ENCODE measurements at places on chromosomes 4 and X. TPM values are rescaled to one million over a fixed set of nuclear protein-coding genes. Genes with fewer than 3 reads are reported as not detected.

Gene SYTL4
- 32.9 TPM for total RNA-seq

DNA sequence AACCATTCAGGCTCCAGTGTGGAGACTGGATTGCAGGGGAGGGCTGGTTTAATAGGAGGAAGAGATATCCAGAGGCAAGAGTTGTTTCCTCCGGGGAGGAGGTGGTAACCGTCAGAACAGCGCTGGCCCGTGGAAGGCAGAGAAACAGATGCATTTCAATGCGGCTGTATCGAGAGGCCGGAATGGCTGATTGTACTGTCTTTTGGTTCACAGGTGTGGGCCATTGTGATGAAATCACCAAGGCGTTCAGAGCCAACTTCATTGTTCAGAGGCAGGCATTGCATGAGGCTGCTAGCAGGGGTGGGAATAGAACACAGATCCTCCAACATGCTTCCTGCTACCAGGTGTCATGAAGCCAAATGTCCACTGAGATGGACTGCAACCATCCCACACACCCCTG, 53.0 kb downstream of the SHOX start:
- DNase-seq = no peak

DNA sequence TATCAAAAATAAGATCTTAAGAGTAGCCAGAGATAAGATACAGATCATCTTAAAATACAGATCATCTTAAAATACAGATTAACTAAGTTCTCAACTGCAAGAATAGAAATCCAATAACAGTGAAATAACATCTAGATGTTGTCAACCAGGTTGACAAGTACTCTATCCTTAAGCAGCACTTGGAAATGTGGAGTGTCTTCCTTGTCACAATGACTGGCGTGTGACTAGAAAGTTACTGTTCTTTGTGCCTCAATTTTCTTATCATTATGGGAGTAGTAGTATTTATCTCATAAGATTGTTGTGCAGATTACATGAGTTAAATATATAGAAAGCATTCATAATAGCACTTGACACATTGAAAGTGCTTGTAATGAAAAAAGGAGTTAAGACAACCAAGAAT, 25.8 kb upstream of the HPGDS start:
- no peak for DNase-seq

DNA sequence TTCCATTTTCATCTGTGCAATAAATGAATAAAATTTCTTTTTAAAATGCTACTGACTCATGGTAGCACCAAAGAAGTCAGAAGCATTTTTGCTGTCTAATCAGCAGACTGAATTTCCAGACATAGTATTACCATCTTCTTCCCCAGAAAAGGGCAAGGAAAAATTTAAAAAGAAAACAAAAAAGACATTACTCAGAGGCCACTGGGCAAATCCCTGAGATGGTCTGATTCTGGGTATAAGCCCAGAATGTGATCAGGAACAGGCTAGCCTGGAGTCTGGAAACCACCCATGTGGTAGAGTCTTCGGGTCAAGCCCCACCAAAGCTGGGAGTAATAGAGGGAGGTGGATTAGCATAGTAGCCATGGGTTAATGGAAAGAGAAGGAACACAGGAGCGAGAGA, 342.8 kb downstream of the FBXW7 start:
- no peak for DNase-seq

Gene LRIT3
- total RNA-seq = under 0.01 TPM

All from fibroblast of villous mesenchyme (primary cell).